ENCODE measurements at places on chromosomes 4 and X.

GRCh38 chr4:176404621-176405020 is 84.9 kb downstream of the SPCS3 start:
- DNase-seq: no peak

DNA sequence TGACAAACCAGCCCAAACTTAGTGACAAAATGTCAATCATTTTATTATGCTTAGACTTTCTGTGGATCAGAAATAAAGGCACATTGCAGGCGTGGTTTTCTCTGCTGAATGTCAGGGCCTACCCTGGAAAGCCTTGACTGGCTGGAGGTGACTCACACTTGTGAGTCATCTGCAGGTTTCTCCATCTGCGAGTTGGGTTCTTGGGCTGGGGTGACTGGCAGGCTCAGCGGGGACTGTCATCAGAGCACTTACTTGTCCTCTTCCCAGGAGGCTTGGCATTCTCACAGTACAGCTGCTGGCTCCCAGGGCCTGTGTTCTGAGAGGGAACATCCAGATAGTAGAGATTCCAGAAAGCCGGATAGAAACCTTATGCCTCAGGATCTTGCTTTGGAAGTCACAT is 153.8 kb upstream of the AGA start:
- DNase-seq: peak; percentile 15

GRCh38 chrX:143455046-143455445 is 62.2 kb downstream of the SPANXN3 start:
- no peak for DNase-seq

DNA sequence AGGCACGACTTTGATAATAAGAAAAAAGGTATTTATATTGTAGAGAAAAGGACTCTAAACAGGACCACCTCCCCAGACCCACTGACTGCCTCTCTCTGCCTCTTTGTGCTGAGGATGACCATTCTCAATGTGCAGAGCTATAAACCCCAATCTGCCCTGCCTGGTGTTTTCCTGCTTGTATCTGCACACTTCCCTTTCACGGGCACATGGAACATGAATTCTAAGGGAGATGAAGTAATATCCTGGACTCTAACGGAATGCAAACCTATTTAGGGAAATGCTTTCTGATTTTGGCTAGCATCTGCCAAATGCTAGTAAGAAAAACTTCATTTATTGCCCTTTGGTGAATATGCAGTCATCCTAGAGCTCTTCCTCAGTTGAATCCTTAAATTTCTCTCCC is 2.4 kb downstream of the DIPK2B start:
- DNase-seq: no peak

- no peak for DNase-seq
Measured at GRCh38 chrX:15882704-15883539, 28.3 kb upstream of the AP1S2 start.

GRCh38 chr4:132063829-132064228 is 1085.3 kb upstream of the PCDH10 start:
- no peak for DNase-seq

DNA sequence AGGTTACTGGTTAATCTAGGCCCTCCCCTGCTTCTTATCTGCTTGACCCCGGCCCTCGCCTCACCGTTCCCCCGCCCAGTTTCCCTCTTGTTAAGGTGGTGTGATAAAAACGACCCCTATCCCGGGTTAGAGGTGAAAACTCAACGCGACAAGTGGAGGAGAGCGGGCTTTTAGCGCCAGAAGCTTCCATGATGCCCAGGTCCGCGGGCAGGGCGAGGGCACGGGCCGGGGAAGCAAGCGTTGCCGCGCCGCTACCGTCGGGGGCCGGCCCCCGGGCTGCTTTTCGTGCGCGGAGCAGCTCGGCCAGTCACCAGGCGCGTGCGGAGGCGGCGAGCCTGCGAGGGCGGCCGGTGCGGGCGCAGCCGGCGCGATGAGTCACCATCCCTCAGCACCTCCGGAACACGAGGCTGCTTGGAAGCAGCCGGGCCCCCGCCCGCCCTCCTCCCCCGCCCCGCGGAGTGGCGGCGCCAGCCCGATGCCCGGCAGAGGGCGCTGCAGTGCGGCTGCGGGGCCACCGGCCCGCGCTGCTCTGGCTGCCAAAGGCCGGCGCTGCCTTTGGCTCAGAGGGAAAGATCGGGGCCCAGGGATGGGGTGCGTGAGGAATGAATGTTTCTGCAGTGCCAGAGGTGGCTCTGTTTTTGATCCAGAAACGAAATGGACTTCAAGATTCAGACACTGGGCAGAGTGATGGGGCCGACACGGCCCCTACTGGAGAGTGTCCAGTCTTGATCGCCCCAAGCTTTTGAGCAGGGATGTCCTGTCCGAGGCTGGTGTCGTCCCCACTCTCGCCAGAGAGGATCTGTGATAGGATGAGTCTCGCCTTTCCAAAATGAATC is 107.8 kb downstream of the NHSL2 start:
- DNase-seq: peak; percentile 76

DNA sequence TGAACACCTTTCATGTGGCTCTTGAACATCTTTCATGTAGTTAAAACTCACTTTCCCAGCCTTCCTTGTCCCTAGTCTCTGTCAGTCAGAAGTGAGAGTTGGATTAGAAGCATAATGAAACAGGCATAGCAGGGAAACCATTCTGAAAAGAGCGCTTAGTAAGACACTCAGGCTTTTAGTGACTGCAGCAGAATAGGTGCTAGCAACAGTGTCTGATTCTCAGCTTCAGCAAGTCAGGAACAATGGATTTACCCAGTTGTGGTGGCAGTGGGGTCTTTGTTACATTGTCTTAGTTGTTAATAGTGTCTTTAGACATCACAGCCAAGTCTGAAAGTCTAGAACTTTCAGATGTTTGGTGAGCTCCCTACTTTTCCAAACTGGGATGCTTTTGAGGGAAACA is 177.1 kb upstream of the PCDH7 start:
- no peak for DNase-seq

DNA sequence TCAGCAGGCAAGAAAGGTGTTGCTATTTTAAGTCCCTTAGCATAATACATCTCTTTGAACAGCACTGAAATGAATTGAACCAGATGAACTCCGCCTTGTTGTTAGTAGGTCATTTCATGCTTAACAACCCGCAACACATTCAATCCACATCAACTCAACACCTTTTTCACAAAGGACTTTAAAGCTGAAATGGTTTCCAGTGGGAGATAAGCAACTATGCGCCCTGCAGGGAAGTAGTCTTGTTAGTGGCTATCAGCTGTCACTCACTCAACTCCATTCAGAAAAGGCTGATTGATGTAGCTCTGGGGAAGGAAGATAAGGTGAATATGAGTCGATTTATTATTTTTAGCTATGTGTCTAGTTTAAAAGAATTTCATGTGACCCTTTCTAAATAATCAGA is 46.0 kb downstream of the ATP8A1 start:
- no peak for DNase-seq

DNA sequence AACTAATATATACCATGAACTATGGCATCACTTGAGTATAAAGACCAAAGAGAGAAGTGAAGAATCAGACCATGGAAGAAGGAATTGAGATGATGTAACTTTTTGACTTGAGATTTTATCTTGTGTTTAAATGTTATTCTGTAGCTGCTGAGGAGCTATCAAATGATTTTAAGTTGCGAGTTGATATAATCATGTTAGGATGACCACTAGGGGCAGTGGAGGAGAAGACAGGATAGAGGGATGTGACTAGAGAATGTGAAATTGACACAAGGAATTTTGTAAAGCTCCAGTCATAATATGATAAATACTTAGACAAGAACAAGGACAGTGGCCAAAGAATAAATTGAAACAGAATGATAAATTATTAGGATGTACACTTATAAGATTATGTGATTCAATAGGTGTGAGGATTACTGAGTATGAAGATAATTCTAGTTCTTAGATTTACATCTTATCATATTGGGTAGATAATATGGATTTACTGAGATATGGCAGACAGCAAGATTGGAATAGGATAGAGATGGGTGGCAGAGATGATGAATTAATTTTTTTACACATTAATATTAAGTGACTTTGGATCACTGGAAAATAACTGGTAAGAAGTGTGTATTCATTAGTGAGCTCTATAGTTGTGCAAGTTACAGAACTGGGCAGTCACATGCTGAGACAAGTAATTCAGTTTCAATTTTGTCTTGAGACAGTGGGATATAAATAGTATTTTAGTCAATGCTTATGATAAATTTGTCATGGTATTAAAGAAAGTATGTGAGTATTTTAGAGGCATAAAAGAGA is 816.0 kb upstream of the PCDH10 start:
- no peak for DNase-seq
